ENCODE measurements at places on chromosomes 7 and 10.

- DNase-seq, result peak; percentile 79
Observed at GRCh38 chr10:11164803-11165590, 147.3 kb downstream of the CELF2 start.

GRCh38 chr7:122273117-122273516 is 31.4 kb downstream of the FEZF1 start:
- no peak for DNase-seq

GRCh38 chr10:84114088-84114667 is 25.1 kb upstream of the GHITM start:
- no peak for DNase-seq

DNA sequence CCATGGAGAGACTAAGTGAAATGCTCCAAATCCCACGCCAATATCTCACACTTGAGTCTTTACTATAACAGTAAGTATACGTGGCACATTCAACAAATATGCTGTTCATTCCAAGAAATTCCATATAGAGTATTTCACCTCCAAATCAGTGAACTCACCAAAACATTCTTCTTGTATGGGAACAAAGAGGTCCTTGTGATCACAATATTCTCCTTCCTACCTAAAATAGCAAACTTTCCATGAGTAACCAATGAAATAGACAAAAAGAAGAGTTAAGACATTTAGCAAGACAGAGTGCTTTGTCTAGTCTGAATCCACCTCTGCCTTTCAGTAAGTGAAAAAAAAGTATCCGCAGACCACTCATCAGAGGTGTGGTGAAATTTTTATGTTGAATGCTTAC is 77.3 kb upstream of the NXPH1 start:
- DNase-seq, result no peak

DNA sequence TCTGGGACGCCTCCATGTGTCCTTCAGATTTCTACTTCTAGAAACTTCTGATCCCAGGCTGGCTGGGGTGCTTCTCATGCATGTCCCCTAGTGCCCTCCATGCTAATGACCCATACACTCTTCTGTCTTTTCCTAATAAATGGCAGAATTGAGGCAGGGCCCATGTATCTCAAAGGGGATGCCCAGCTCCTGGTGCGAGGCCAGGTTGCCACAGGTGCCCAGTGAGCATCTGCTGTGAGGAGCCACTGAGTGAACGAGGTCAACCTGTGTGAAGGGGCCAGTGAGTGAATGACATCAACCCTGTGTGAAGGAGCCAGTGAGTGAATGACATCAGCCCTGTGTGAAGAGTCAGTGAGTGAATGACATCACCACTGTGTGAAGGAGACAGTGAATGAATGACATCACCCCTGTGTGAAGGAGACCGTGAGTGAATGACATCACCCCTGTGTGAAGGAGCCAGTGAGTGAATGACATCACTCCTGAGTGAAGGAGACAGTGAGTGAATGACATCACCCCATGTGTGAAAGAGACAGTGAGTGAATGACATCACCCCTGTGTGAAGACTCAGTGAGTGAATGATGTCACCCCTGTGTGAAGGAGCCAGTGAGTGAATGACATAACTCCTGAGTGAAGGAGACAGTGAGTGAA is 478.9 kb downstream of the PTPRN2 start:
- DNase-seq, result no peak

- no peak for DNase-seq
Observed at GRCh38 chr7:2608921-2609411, 22.8 kb upstream of the TTYH3 start.

- no peak for DNase-seq
Observed at GRCh38 chr7:66800591-66800990, 60.1 kb downstream of the RABGEF1 start.
